ENCODE measurements at places on chromosomes 2 and 18.

GRCh38 chr2:241649404-241649803, 11.9 kb downstream of the ATG4B start:
- DNase-seq, result no peak

DNA sequence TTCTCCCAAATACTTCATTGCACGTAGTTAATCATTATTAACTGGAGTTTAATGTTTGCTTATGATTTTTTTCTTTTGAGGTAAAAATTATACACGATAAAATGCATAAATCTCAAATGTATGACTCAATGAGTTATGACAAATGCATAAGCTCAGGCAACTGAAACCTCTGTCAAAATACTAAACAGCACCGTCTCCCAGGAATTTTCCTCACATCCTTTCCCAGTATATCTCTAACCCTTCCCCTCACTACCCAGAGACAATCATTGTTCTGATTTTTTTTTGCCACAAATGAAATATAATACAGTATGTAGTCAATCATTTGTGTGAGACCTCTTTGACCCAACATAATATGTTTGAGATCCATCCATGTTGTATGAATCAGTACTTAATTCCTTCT, 606.5 kb downstream of the CPS1 start:
- DNase-seq, result no peak

- no peak for DNase-seq
These were observed 1.3 kb downstream of the HS1BP3 start for GRCh38 chr2:20649576-20649975.

DNA sequence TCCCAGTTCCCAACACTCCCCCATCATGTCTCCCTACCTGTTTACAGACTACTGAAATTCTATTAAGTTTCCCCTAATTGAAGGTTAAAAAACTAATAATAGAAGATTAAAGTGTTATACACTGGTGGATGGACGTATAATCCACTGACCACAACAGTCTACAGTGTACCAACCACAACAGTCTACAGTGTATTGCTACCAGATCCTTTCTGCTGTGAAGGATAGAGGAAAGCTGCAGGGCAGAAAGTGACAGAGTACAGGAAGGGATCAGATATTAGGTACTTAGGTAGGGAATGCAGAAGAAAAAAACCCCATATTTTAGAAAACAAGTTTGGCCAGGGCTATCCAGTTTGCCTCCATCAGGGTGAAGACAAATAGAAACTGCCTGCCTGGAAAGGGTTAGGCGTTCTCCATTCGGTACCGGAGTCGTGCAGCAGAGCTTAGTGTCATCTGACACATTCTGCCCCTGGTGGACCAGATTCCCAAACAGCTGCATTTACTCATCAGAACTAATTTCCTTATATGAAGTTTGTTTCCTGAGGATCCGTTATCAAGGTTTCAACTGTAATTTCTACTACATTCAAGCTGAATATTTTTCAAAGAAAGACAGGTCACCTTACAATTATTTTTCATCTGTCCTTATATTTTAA, 49.9 kb downstream of the KLF7 start:
- no peak for DNase-seq

DNA sequence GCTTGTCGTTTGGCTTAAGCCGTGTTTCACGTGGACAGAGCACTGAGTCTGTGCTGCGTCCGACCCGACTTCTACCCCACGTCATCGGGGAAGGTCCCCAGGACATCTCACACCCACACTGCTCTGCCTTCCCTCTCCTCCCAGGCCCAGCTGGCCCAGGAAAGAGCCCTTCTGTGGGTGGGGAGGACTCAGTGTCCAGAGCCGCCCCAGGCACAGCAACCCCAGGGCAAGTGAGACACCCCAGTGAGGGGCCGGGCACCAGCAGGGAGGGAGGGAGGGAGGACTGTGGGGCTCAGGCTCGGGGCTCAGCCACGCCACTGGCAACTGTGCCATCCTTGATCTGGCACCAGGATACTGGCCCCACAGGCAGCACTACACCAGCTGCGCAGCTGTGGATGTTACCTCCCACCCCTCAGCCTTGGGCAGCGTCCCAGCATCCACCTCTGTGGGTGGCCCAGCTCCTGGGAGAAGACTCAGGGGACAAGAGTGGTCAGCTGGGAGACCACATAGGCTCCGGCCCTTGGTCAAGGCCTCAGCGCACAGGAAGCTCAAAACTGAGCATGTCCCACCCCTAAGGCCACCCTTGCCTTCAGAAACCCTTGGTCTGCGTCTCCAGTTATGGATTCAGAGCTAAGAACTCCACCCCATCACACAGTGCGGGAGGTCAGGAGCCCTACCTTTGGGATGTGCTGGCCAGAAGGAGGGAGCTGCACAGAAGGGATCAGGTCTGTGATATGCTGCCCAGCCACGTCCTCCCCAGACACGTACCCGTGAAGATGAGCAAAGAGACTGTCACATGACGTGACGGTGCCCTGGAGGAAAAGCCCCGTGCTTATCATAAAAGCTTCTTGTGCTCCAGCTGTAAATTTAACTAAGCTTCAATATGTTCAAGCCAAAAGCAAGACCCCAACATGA, 11.7 kb downstream of the PASK start:
- no peak for DNase-seq

DNA sequence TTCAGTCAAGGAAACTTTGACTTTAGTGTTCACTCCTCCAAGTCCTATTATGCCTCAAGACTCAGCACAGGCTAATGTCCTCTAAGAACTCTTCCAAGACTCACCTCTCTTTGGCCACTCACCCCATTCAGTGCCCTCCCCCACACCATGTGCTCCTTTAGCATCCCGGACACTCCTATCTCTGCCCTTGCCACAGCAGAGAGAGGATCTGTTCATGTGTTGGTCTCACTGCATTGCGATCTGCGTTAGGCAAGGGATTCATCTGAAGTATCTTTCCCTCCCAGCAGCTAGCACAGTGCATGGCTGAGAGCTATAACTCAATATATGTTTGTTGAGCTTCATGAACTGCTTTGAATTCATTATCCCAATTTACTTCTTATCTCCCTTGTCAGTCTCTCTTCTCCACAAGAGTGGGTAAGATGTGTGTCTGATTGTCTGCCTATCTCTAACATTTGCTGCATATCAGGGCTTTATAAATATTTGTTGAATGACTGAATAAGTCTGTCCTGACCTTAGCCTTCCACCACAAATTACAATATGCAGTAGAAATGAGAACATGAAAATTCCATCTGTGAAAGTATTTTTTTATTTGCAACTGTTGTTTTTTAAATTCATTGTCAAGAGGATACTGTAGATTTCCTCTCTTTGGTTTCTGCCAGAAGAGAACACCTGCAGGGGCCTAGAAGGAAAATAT, 179.9 kb upstream of the NCKAP5 start:
- no peak for DNase-seq

DNA sequence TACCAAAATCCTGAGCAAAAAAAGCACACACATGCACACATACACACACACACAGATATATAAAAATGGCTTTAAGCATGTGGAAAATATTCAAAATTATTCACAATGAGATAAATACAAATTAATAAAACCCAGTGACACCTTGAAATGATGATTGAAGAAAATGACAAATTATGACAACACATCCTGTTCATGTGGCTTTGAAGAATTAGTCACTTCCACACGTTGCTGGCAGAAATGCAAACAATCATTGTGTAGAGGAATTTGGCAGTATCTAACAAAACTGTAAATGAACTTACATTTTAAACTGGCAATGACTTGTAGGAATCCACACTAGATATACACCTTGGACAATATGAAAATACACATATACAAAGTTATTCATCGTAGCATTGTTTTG, 95.8 kb upstream of the RGPD4 start:
- no peak for DNase-seq

- DNase-seq, result no peak
These were observed 105.1 kb downstream of the SLC8A1 start for GRCh38 chr2:40346535-40347354.

GRCh38 chr2:17911491-17912260, 33.2 kb downstream of the KCNS3 start:
- DNase-seq, result no peak

DNA sequence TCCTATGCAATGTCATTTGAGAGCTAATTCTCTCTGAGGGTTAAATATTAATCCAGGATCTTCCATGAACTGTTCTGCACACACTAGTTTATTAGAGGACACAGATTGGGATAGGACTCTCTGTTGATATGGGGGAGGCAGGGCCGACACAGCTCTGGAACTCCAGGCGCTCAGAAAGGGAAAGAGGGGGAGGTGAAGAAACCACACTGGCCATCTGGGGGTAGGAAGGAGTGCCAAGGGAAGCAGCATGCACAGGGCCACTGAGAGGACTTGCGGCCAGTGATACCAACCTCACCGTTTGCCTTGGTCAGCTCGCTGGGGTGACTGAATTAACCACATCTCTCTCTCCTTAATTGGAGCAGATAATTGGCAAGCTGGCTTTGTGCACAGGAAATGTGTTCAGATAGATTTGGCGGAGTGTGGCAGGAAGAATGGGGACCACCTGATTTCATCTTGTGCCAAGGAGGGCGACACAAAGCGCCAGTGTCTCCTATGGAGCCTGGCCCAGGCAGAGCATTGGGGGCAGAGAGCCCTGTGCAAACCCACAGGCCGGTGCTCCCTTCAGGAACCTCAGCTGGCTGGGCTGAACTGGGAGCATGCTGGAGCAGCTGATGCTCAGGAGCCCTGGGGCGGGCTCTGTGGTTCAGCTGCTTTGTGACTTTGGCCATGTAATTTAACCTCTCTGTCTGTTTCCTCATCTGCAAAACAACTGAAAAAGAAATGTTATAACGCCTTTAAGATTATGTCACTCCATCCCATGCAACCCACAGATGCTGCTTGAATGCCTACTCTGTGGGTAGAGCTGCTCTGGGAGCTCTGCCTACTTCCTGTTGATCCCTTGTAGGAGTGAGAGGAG, 114.7 kb upstream of the STON1 start:
- DNase-seq, result no peak

DNA sequence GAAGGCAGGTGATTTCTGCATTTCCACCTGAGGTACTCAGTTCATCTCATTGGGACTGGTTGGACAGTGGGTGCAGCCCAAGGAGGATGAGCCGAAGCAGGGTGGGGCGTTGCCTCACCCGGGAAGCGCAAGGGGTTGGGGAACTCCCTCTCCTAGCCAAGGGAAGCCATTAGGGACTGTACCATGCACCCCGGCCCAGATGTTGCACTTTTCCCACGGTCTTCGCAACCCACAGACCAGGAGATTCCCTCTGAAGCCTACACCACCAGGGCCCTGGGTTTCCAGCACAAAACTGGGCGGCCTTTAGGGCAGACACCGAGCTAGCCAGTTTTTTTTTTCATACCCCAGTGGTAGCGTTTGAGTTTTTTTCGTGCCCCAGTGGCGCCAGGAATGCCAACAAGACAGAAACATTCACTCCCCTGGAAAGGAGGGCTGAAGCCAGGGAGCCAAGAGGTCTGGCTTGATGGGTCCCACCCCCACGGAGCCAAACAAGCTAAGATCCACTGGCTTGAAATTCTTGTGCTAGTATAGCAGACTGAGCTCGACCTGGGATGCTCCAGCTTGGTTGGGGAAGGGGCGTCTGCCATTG, 75.9 kb upstream of the RANBP2 start:
- no peak for DNase-seq

- no peak for DNase-seq
These were observed 28.9 kb downstream of the BIN1 start for GRCh38 chr2:127078028-127078427.

GRCh38 chr18:34511435-34511834, 198.7 kb upstream of the DTNA start:
- DNase-seq, result no peak

GRCh38 chr2:101781326-101781725, 83.8 kb downstream of the MAP4K4 start:
- DNase-seq, result no peak

All from NCI-H748 treated with DMSO at 0.1 percent for 48 hours (cell line).